ENCODE measurements at places on chromosomes 3 and 15.

GRCh38 chr3:138509586-138509985 lies 75.2 kb downstream of the ESYT3 start:
- DNase-seq = no peak

GRCh38 chr3:125000661-125001060 lies 55.1 kb downstream of the HEG1 start:
- no peak for DNase-seq

DNA sequence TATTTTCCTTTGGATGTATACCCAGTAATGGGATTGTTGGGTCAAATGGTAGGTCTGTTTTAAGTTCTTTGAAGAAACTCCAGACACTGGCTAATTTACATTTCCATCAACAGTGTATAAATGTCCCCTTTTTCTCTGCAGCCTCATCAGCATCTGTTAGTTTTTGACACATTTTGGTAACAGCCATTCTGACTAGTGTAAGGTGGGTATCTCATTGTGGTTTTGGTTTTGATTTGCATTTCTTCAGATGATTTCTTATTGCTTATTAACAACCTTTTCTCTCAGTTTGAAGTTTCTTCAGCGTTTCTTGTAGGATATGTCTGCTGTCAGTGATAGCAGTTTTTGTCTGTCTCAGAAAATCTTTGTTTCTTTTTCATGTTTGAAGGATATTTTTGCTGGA lies 15.4 kb downstream of the GALK2 start:
- no peak for DNase-seq

GRCh38 chr3:160473221-160473620 lies 23.6 kb upstream of the TRIM59 start:
- DNase-seq = no peak

- no peak for DNase-seq
Observed at GRCh38 chr3:186997473-186997939, 67.2 kb downstream of the ST6GAL1 start.

DNA sequence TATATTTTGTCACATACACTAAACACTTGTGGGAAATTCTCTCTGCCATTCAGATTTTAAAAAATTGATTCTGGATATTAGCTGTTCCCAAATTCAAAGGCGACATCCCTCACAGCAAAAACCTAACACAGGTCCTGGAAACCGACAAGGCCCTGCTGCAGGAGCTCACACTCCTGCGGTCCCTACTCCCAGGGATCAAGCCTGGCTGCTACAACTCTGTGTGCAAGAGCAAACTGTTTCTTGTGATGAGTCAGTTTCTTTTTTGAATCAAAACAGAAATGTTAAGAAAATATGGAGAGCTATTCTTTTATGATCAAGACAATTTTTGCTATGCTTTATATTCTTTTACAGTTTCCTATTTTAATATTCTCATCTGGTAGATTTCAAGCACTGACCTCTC lies 51.0 kb upstream of the TJP1 start:
- no peak for DNase-seq

DNA sequence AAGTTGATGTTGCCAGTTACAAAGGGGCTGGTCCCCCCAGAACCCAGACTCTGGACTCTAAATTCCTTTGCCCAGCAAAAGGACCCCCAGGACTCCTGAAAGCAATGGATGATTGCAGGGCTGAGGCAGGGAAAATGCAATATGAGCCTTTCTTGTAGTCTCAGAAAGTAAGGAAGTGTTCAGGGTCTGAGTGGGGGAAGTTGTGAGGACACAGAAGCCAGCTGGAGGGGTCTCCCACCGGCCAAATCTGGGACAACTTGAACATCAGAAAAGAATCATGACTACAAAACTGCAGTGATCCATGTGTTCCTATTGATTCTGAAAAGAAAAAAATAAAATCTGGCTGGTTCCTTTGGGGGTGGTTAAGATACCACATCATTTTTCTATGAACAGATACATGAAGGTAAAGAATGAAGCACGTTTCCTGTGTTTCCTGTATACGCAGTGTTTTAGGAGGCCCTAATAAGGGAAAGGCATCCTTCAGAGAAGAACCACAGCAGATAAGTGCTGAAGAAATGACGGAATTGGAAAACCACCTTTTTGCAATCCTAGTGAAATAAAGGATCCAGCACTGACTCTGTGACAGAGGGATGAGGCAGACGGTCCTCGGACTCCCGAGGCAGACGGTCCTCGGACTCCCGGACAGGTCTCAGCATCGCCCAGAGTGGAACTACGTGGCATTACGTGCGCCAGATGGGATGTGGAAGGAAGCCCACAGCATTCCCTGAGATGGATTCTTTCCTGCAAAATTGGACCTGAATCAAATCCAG lies 22.2 kb upstream of the GRIP2 start:
- DNase-seq = no peak

- no peak for DNase-seq
Observed at GRCh38 chr15:47376190-47376589, 341.1 kb upstream of the SEMA6D start.

DNA sequence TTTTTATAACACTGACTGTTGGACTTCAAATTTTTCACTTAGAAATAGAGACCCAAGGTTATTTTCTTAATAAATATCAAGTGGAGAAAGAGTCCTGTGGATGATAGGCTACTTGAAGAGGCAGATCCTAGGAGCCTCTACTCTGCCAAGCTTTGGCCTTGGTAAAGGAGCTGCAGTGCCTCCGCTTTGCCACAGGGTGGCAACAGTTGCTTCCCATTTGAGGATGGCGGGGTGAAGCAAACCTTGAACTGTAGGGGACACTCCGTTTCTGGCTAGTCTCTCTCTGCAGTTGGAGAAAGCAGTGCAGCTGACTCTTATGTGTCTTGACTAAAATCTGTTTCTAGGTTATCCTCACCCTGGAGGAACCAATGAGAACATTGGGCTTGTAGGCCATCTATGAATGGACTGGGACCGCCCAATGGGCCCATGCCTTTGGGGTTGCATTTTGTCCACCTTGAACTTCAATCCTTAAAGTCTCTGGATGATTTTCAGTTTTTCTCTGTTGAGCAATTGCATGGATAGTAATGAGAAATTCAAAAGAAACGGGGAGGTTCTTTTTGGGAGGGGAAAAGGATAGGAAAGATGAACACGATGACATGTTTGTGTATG lies 9.8 kb downstream of the SCG5 start:
- peak; percentile 58 for DNase-seq

DNA sequence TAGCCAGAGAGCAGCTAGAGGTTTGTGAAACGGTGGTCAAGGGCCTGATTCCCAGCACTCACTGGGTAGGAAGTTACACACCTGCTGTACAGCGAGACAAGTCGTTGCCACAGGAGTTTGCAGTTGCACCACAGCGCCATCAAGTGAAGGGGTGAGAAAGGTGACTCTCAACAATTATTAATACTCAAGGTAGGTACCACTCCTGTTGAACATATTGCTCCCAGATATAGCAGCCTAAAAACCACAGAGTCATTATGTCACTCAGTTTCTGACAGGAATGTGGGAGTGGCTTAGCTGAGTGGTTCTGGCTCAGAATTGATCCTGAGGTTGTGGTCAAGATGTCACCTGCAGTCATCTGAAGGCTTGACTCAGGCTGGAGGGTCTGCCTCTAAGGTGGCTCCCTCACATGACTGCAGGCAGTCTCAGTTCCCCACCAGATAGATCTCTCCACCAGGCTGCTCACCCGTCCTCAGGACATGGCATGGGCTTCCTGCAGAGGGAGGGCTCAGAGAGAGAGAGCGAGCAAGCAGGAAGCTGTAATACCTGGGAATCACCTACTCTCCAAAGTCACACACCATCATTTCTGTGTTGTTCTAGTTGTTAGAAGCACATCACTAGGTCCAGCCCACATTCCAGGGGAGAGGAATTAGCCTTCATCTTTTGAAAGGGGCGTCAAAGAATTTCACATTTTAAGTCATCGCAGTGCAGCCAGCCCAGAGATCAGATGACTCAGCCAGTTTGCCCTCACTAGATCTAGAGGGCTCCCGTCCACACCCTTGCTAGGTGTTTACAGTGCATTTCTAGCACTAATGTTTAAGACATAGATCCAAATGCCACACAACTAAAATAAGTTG lies 17.0 kb upstream of the ANO10 start:
- DNase-seq = peak; percentile 42

DNA sequence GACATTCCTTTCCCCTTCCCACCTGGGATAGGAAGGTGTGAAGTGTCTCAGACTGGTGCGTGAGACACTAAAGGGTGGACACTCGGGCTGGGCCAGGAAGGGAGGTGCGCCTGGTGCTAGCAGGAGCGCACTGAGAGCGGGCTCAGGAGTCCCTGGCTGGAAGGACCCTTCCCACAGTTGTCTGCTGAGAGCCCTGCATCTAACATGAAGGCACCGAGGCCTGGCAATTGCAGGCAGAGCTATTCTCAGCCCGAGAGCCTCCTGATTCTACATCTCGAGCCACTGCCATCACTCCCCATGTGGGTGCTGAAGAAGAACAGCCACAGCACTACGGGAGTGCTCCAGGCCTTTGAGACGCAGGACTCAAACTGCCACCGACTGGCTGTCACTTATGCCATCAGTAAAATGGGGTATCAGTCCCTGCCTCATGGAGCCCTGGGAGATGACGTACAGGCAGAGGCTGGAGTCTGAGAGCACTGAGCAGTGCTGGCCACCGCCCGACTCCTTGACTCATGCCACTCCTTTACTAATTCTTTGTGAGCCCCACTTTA lies 159.4 kb downstream of the KLF13 start:
- DNase-seq = no peak

- DNase-seq = no peak
Observed at GRCh38 chr3:124260206-124260915, 268.4 kb upstream of the ROPN1 start.

DNA sequence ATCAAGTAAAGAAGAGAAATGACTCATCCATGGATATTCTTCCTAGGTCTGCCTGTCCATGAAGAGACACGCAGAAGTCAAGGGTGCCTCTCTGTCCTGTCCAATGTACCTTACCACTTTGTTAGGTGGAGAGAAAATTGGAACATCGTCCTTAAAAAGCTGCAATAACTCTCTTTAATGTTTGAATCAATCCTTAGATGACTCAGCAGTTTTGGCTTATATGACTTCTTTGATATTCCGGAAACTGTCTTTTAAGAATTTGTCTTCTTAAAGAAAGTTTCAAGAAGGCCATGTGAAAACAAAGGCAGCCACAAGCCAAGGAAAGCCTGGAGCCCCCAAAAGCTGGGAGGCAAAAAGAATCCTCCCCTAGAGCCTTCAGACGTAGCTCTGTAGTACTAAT lies 49.2 kb downstream of the MRPL3 start:
- no peak for DNase-seq

- no peak for DNase-seq
Observed at GRCh38 chr3:110420158-110420641, 651.4 kb upstream of the NECTIN3 start.

GRCh38 chr3:125351814-125352456 lies 23.2 kb downstream of the ZNF148 start:
- no peak for DNase-seq

GRCh38 chr15:39511916-39512260 lies 69.0 kb upstream of the THBS1 start:
- DNase-seq = no peak

DNA sequence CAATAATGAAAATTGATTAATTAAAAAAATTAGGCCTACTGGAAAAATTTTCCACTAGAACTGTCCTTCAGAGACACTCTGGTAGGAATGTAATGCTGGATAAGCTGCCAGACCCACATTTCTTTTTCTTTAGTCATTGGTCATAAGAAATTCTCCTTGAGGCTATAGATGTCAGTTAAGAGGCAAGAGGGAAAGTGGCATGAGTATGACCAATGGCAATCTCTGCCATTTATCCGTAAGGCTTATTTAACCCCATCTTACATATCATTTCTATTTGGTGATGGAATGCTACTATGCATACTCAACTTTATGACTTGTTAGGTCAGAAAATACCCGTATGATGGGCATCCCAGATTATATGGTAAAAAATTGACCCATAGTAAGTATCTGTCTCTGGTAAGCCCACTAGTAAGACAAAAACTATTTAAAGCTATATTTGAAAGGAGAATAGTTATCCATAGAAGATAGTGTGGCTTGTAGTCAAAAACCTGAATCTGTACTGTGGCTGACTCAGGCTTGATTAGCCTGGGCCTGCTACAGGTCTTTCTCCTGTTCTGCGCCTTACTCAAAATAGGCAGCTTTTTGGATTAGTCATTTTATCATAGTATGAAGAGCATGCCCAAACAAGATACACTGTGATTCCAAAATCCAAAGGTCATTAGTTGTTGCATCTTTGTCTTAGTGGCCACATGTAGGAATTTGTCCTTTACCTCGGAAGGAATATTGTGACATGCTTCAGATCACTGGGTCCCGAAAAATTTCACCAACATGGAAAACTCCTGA lies 314.7 kb downstream of the PYDC2 start:
- no peak for DNase-seq

GRCh38 chr3:38985581-38985980 lies 66.2 kb downstream of the SCN11A start:
- DNase-seq = no peak

All from CD4-positive, alpha-beta T cell treated with Interleukin-12 subunit alpha and Interleukin-12 subunit beta, for 1 hour (primary cell).